ENCODE measurements at places on chromosomes 3 and 15.

GRCh38 chr15:28901587-28901980 is 15.8 kb downstream of the APBA2 start:
- DNase-seq: no peak

DNA sequence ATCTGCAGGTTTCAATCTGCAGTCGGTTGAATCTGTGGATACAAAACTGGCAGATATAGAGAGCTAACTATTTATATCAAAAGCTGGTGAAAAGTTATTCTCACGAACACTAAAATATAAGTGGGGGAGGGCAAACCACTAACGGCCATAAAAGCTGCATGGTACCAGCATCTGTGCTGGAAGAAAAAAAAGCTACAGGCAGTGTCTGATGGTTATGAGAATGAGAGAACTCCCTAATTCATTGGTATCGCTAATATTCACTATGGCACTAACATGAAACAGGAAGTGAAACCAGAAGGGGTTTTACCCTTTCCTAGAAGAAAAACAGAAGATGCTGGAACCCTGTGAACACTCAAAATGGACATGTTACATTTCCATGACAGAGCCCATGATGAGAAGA is 15.9 kb downstream of the CEP70 start:
- no peak for DNase-seq

DNA sequence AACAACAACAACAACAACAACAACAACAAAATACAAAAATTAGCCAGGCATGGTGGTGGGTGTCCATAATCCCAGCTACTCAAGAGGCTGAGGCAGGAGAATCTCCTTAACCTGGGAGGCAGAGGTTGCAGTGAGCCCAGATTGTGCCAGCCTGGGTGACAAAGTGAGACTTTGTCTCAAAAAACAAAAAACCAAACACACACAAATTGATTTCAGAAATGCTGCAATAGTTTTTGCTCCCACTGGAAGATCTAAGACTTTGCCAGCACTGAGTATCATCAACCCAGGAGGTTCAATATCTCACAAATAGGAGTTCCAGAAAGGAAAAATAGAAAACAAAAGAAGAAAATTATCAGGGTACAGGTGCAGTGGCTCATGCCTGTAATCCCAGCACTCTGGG is 16.2 kb upstream of the CCR8 start:
- DNase-seq: no peak

GRCh38 chr3:43707998-43708397 is 17.3 kb downstream of the ABHD5 start:
- no peak for DNase-seq

GRCh38 chr15:71792521-71792920 is 17.8 kb upstream of the NR2E3 start:
- DNase-seq: no peak

- no peak for DNase-seq
Measured at GRCh38 chr15:36803773-36804172, 224.3 kb downstream of the CDIN1 start.

- DNase-seq: no peak
Measured at GRCh38 chr3:124177071-124177470, 185.1 kb upstream of the ROPN1 start.

DNA sequence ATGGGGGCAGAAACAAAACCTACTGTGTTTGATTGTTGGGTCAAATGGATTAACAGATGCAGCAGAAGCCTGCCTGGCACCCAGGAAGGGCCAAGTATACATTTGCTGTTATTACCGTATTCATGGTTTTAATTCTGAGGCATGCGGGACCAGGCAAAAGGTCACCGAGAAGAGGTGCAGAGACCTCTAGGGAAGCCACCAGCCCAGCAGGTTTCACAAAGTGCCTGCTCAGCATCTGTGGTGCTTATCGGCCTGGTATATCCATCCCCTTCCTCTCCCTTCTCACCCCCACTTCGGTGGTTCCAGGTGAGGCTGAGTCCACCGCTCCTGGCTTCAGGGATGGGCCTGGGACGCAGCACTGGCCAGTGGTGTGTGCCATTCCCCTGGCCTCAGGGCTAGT is 13.1 kb downstream of the TPRA1 start:
- DNase-seq: no peak

DNA sequence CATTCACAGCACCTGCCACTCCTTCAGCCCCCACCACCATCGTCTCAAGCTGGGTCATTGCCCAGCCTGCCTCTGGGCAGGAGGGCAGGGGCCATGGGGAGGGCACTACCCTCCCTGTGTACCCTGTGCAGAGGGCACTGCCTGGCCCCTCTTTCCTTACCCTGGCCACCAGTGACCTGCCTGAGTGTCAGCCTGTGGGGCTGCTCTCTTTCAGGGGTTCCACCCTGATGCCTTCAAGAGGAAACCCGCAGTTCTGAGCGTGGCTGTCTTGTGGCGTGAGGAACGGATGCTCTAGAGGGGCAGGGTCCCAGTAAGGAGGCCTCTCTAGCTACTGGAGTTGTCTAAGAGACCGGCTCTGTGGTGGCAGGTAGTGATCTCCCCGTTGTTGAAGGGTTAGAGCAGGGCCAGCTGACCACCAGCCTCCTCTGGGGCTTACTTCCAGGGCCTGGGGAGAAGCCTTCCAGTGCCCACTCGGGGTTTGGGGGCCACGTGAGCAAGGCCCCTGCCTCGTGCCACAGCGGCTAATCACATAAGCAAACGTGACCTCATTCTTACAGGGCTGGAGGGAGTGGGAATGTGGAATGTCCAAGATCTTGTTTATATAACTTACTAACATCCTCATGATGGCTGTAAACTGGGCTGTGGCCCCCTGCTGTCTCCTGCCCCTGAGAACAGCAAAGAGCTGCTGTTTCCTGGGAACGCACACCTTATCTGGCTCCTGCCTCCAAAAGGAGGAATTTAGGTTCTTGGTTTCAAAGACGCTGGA is 31.4 kb upstream of the SEC13 start:
- DNase-seq: no peak

DNA sequence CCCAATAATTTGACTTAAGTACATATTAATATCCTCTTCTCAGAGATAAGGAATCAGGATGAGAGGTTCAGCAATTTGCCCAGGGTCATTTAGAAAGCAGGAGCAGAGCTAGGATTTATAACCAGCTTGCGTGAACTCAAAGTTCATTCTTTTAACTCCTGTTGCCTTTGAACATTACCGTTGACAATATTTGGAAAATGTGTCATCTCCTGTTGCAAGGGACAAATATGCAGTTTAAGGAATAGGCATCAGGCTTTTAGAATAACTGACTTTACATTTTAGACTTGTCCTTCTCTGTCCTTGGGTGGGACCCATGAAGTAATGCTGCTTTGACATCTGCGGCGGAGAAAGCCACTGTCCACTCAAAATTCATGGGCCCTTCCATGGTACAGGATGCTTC is 252.2 kb upstream of the RGMA start:
- DNase-seq: no peak

- no peak for DNase-seq
Measured at GRCh38 chr3:134690226-134690625, 39.4 kb upstream of the KY start.

DNA sequence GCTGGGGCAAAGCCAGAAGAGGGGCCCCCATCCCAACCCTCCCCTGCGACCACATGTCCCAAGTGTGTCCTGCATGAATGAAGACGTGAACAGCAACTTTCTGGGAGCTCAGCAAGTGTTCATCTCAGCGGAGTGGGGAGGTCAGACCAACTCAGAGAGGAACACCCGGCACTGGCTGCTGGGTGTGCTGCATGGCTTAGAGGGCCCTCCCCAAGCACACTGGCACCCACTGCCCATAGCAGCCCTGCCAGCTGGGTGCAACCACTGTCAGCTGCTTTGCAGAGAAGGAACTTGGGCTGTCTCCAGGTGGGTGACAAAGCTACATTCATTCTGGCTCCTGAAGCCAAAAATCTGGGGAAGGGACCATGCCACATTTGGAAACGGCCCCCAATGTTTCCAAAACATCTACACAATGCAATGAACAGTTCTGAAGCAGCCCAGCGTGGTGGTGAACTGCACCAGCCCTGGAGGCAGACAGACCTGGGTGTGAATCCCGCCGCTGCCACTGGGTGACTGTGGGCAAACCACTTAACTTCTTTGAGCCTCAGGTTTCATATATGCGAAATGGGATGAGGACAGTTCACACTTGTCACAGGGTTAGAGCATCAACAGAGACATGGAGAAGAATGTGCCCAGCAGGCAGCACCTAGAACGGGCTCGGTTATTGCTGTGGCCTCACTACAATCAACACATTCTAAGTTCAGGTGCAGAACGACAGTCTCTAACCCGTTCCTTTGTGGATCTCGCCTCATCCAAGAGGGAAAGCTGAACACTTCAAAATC is 145.4 kb downstream of the NUP210 start:
- no peak for DNase-seq

DNA sequence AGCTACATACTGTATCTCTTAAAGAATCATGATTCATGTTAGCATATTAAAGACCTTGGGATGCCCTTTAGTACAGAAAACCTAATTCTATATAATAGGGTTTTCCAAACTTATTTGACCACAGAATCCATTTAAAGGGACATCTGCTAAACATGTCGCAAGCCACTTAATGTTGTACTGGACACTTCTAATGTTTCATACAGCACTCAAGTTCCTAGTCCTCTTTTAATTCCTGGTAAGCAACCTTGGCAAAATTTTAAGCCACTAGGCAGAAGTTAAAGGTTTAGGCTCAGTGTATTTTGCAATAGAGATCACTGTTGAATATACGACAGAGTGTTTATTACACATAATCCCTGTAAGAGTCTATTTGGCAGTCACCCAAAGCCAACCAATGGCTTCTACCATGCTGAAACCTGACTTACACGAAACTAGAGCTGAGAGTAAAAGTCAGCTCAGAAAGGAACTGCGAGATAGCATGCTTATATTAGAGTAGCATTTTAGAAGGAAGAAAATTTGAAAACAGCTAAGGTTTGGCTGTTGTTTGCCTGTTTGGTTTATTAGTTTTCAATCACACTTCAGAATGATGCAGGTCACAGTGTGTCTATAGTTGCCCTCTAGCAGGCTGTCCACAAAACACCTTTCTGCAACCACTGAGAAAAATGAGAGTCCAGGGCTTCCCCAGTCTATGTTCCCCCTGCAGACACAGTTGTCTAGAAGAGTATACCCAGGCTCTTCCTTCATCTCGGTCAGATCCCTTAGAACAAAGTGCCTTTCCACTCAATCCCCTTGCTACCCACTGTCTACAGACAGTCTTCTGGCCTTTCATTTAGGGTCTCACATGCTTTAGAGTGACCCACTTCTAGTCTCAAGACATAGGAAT is 104.4 kb downstream of the FMN1 start:
- DNase-seq: no peak

DNA sequence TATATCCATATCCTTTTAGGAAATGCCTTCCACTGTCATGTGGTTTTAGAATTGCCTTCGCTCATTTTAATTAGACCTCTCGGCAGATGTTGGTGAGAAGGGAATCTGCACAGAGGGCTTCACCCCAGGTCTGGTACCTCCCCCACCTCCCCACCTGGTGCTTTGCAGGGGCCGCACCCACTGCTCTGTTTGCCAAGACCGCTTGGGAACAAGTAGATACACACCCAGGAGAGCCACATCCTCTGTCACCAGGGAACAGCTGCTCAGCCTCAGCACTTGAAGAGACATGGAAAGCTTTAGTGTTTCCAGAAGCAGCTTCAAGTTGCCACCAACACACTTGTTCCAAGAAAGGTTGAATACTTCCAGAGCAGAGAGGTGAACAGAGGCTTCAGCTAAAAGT is 21.8 kb downstream of the LRRC31 start:
- DNase-seq: no peak

GRCh38 chr3:187743195-187744141 is 1.8 kb downstream of the BCL6 start:
- peak; percentile 73 for DNase-seq

Measured in heart right ventricle (tissue), 16 donors.